ENCODE measurements at places on chromosomes 5 and 9. TPM values are rescaled to one million over a fixed set of nuclear protein-coding genes. Genes with fewer than 3 reads are reported as not detected.
A peak's percentile ranks its signal among the peaks of the same experiment; 100 is the strongest.

GRCh38 chr5:19770396-19770795, 217.6 kb downstream of the CDH18 start:
- no peak for DNase-seq

- no peak for DNase-seq
Observed at GRCh38 chr5:81965524-81965923, 6.3 kb upstream of the ATG10 start.

DNA sequence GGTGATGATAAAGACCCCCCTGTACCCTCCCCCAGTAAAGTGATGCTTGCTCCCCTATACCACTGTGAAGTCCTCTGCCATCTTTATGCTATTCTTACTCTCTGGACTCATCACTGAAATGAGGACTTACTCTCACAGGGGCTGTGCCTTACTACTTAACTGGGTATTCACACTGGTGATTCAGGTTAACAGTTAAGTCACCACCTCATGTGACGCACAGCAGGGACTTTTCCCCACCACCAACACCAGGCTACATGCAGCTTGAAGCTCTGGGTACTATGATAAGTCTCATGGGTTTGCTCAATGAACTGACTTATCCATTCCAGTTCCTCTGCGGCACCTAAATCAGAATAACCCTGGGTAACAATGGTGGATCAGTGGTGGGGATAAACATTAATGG, 163.7 kb downstream of the ELAVL2 start:
- DNase-seq, result no peak

- no peak for DNase-seq
Observed at GRCh38 chr5:81163651-81164050, 69.5 kb upstream of the CKMT2 start.

- no peak for DNase-seq
Observed at GRCh38 chr5:104385906-104386305, 823.3 kb upstream of the NUDT12 start.

- DNase-seq, result peak; percentile 67
Observed at GRCh38 chr9:88280816-88281382, 107.3 kb upstream of the SPIN1 start.

GRCh38 chr5:179488491-179488890, 61.9 kb upstream of the RUFY1 start:
- no peak for DNase-seq

GRCh38 chr9:130158001-130158400, 14.2 kb upstream of the NCS1 start:
- no peak for DNase-seq

GRCh38 chr9:129989362-129989708, 53.7 kb downstream of the FNBP1 start:
- no peak for DNase-seq

- DNase-seq, result no peak
Observed at GRCh38 chr9:34216325-34216724, 37.5 kb downstream of the UBAP1 start.

Gene SLC36A2
- total RNA-seq, result not detected

Gene MRPL50
- 9.3 TPM for total RNA-seq
